ENCODE measurements at places on chromosomes 7 and 10.

GRCh38 chr7:138902161-138902560 lies 79.0 kb downstream of the KIAA1549 start:
- no peak for DNase-seq

- DNase-seq: no peak
Observed at GRCh38 chr7:44430054-44430453, 60.4 kb downstream of the NUDCD3 start.

GRCh38 chr7:92584953-92585352 lies 5.2 kb downstream of the FAM133B start:
- DNase-seq: no peak

DNA sequence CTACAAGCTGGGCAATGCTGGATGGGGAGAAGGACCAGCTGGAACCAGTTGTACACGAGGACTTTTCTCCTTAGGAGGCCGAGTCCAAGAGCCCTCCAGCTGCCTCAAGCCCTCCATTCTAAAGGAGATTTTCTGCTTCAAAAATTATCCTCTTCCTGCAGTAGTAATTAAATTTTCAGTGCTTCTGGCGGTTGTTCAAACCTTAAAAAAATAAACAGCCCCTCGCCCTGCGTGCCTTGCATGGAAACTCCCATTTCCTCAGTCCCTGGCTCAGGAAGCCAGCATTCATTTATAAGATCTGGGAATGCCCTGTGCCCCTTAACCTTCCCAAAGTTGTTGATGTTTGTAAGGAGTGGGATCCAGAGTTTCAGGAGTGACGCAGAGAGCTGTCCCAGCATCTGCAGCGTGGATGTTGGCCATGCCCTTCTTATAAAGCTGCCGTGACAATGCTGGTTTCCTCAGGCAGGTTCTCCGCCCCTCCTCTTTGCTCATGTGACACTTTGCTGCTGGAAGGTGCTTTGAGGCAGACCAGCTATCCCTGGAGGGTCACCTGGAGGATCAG lies 24.0 kb upstream of the ACTR3B start:
- DNase-seq: peak; percentile 5

- DNase-seq: no peak
Observed at GRCh38 chr10:112857493-112857892, 92.6 kb upstream of the TCF7L2 start.

DNA sequence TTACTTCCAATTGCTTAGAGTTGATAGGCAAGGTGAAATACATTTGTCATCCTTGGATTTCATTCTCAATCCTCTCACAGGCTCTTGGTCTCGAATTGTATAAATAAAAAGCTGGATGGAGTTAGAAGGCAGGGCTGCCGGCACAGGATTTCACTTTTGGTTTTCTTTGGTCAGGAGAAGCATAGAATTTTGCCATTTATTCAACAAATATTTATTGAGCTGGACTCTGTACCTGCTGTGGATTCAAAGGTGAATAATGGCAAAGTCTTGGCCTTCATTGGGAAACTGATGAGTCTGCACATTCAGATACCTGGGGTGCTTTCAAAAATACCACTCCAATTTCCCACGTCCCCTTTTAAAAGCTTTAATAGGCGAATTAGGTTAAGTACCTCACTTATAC lies 49.7 kb downstream of the PDK4 start:
- DNase-seq: no peak

DNA sequence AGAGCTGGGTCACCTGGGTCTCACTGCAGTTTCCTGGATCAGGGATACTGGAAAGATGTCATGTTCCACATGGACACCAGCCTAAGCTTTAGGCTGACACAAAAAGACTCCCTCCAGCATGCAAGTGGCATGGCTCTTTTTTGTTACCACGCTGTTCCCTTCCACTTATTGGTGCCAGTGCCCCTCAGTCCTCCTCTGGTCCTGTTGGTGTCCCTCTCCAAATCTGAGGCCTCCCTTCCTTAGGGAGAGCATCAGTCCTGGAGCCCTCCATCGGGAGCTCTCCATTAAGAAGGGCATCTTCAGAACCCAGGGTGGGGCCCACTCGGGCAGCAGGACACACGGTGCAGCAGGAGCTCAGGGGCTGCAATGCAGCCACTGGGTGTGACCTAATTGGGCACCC lies 76.1 kb upstream of the LRRC18 start:
- DNase-seq: no peak

DNA sequence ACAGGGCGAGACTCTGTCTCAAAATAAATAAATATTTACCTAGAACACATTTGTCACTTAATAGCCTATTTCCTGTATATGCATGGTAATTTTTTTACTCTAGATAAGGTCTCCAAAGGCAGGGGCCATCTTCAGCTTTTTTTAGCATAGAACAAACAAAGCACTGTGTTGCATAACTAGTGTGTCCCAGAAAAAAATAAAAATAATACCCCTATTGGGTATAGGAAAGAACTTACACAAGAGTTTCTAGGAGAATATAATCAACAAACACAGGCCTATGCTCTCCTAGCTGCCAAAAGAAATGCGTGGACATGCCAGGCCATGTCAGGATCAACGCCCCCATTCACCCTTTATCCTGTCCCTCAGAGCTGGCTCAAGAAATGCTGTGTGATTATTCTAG lies 103.6 kb downstream of the PARD3 start:
- no peak for DNase-seq

DNA sequence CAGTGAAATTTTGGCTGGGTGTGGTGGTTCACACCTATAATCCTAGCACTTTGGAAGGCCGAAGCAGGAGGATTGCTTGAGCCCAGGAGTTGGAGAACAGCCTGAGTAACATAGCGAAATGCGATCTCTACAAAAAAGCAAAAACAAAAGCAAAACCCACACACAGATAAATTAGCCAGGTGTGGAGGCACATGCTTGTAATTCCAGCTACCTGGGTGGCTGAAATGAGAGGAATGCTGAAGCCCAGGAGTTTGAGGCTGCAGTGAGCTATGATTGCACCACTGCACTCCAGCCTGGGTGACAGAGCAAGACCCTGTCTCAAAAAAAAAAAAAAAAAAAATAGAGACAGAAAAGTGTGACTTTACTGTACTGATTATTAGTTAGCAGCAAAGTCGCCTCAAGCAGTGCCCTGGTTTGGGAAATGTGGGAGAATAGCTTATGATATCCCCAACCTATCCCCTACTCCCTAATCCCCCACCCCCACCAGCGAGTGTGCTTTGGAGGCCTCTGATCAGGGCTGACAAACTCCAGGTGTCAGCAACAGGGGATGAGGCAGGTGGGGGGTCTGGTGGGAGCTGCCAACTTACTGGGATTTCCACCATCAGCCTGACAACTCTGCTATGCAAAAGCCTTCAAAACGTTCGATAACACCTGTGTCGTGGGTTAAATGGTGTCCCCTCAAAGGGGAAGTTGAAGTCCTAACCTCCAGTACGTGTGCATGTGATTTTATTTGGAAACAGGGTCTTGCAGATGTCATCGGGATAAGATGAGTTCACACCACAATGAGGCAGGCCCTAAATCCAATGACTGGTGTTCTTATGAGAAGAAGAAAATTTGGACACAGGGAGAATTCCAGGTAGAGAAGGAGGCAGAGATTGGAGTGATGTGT lies 124.7 kb upstream of the SDK1 start:
- no peak for DNase-seq

DNA sequence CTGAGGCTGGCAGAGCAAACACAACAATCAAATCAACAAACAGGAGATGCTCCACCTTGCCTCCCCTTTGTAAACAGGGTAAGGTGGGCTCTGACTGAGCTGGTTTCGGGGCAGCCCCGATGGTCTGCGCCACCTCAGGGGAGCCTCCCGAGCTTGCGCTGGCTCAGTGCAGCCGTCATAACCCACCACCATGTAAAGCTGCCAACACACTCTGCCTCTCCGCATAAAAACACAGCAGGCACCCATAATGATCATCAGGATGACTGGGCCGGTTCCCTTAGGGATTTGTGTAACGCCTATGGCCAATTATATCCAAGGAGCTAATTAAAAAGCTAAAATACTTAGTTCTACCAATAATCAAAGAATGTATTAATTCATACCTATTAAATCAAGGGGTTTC lies 124.5 kb downstream of the PRPF18 start:
- DNase-seq: no peak

Measured in EL (cell line).